Left ventricle myocardium inferior (tissue), 1 donor: ENCODE measurements at places on chromosomes 11 and 22.
A peak's percentile ranks its signal among the peaks of the same experiment; 100 is the strongest.

DNA sequence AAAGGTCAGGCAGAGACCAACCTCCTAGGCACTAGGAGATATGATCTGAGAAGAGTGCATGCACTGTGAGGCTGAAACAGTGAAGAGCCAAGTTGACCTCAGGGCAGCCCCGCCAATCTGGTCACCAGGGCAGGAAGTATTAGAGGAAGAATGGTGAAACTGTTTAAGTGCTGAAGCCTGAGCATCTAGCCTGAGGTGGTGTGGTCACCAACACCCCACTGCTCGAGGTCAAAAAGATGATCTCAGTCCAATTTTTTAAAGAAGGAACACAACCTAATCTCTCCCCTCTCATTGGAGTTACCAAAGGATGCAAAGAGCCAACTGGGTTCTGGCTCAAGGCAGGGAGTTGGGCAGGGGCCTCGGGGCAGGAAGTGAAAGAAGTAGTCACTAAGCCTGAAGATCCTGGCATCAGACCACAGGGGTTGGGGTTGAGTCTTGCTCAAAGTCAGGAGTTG is 4.0 kb downstream of the APBB1 start:
- H3K4me1 ChIP-seq = peaks cover 46% of the 10 kb centered on the region
- no peak overlapping the region for H3K27ac ChIP-seq
- H3K36me3 ChIP-seq = peaks cover 16% of the 10 kb centered on the region
- DNase-seq = no peak

DNA sequence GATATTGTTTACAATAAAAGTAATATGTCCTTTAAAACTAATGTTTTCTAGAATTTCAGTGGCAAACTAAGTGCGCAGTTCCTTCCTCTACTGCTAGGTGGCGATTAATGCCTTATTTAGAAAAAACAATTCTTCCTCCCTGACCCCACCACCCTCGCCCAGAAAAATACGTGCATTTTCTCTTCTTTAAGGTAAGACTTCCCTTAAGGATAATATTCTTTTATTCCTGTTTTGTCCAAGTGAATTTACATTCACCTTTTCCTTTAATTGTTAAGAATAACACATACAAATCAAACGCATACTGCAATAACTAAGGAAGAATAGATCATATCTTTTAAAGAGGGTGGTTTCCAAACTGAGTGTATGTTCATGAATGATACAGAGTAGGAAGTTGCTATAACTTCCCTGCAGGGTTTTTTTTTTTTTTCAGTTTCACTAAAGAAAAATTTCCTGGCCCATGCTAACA is 17.0 kb upstream of the PSMA1 start:
- no peak overlapping the region for H3K4me3 ChIP-seq
- peak overlapping the region; percentile 76 for H3K27ac ChIP-seq
- H3K4me1 ChIP-seq = peaks cover 50% of the 10 kb centered on the region
- DNase-seq = no peak
- H3K27me3 ChIP-seq = no peaks in the 10 kb centered on the region

DNA sequence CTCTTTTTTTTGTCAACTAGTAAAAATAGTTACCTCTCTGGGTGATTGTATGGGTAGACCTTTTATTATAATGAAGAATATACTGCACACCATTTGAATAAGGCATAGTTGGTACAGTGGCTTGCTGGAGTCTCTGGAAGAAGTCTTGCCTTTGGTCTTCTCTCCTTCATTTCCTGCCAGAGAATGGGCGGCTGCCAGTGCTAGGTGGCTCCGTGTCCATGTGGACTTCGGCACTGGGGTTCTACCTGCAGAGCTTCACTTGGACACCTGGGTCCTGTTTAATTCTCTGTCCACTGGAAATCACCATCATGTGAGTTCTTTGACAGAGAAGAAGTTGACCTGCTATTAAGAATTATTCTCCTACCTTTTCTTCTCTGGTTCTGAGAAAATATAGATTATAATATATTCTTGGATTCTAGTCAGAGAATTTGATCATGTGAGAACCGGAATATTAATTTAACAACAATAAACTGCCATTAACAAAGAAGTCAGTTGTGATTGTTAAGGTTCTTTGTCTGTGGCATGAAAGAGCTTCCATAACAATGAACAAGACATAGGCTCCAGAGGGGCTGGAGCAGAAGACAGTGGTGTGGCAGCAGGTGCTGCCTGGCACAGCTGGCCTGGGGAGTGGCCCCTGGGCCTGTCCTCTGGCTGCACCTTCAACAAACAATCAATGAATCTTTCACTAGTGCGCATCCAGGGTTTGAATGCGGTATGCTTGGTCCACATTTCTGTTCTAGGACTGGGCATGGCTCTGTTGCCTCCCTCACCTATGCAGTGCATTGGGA is 77.5 kb downstream of the PPFIBP2 start:
- H3K4me3 ChIP-seq = no peak overlapping the region
- peaks cover 39% of the 10 kb centered on the region for H3K4me1 ChIP-seq
- no peaks in the 10 kb centered on the region for H3K36me3 ChIP-seq
- DNase-seq = no peak

- no peaks in the 10 kb centered on the region for H3K36me3 ChIP-seq
- H3K27me3 ChIP-seq = peaks cover 20% of the 10 kb centered on the region
- DNase-seq = no peak
- H3K27ac ChIP-seq = no peak overlapping the region
- H3K4me3 ChIP-seq = no peak overlapping the region
Observed at GRCh38 chr11:8352876-8353505, 89.3 kb upstream of the LMO1 start.

DNA sequence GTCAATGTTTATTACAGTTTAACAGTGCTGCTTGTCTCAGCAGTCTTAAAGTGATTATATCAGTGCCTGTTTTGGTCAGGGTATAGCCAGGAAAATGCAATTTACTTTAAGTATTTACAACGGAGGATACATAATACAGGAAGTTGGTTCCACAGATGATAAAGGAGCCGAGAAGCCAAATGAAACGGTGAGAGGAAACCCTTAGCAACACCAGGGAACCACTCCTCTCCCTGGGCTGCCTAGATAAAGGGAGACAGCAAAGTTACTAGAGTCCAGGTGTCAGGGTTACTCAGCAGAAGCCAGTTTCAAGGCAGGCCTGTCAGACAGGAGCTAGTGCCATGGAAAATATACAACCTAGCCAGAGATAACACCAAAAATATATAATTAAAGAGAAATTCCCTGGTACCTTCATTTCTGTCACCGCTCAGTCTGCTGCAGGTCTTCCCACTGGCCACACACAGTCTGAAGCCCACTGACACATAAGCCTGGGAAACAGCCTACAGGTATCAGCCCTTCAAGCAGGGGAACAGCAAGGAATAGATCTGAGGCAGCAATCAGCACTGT is 55.5 kb downstream of the FAM76B start:
- H3K36me3 ChIP-seq = no peaks in the 10 kb centered on the region
- H3K27me3 ChIP-seq = no peaks in the 10 kb centered on the region
- H3K4me1 ChIP-seq = no peaks in the 10 kb centered on the region

DNA sequence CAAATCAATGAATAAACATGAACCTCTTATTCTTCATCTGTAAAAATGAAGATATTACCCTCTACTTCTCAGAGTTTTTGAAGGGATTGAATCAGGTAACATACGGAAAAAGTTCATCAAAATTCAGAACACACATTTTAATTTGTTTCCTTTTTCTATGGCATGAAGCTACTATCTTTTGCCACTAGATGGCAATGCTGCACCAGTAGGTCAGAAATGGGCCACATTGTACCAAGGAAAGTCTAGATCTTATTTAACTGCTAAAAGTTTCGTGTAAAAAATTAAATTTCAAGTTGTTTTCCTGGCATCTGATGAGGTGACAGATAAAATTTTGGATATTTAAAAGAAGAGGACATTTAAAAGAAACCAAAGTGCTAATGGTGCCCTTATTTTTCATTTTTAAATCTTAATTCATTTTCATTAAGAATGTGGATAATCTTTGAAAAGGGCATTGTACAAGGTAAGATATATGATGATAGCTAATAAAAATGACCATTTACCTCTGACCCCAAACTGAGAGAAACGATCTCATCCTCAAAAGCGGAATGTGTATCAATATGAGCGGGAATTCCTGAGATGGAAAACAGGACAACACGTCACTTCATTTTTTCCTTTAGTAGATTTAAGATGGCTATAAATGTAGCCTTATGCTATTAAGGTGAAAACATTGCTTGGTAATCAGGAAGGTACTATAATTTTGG is 16.1 kb downstream of the ALKBH8 start:
- no peak overlapping the region for H3K27ac ChIP-seq
- peaks cover 4% of the 10 kb centered on the region for H3K4me1 ChIP-seq
- H3K4me3 ChIP-seq = no peak overlapping the region

DNA sequence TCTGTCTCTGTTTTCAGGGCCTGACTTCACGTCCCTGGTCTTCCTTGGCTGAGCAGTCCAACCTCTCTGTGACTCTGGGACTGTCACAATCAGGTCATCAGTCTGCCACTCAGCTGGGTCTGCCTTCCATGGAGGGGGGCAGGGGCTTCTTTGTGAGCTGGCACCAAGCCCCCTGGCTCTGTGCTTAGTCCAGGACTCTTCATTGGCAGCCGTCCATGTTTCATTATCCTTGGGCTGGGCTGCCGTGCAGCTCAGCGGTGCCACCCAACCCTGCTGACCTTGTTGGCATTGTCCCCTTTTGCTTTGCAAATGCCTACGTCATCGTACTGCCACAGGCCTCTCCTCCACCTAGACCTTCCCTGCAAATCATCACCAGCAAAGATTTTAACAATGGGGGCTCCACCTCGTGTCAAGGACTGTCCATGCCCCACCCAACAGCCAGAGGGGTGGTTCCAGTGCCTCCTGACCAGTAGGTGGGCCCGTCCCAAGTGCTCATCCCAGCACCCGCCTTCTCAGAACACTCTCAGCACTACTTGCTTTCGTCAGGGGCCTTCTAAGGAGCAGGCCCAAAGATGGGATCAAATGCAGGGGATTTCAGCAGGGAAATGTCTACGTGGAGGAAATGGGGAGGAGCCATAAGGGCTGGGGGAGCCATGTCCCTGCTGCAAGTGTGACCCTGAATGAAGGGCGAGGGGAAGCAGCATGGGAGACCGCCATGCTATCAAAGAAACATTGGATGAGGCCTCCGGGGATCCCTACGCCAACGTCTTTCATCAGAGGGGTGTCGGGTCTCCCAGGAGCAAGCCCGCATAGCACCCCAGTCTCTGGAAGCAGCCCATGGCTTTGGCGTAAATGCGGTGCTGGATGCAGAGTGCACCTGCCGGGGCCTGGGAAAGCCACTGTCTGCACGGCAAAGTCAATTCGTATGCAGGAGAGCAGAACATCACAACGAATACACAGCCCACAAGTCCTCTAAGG is 18.2 kb downstream of the KRTAP5-6 start:
- peaks cover 7% of the 10 kb centered on the region for H3K4me1 ChIP-seq
- no peaks in the 10 kb centered on the region for H3K36me3 ChIP-seq
- peak; percentile 49 for DNase-seq
- peaks cover 15% of the 10 kb centered on the region for H3K27me3 ChIP-seq

- no peak overlapping the region for H3K4me3 ChIP-seq
- peaks cover 8% of the 10 kb centered on the region for H3K4me1 ChIP-seq
- H3K27me3 ChIP-seq = no peaks in the 10 kb centered on the region
- no peak for DNase-seq
Observed at GRCh38 chr11:10394229-10395101, 60.6 kb upstream of the AMPD3 start.

GRCh38 chr22:17699696-17700340 is 61.3 kb downstream of the BCL2L13 start:
- DNase-seq = no peak
- no peak overlapping the region for H3K4me3 ChIP-seq
- H3K4me1 ChIP-seq = peaks cover 6% of the 10 kb centered on the region
- H3K36me3 ChIP-seq = peaks cover 32% of the 10 kb centered on the region

DNA sequence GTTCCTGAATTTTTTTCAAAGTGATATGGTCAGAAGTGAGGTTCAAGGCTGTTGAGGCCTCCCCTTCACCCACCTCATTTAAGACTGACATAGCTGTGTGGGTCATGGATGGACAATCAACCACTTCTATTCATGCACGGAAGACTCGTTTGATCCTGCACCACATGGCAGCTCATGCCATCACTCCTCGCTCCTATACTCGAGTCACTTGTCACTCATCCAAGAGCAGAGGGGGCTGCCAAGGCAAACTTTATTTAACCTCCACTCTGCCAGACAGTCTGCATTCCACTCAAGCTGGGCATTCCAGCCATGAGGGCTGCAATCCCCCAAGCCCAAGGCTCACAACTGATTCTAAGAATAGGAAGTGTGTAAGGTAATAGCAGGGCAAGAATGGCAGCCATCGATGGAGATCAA is 34.1 kb downstream of the SNX19 start:
- H3K27ac ChIP-seq = peak overlapping the region; percentile 58
- H3K27me3 ChIP-seq = no peaks in the 10 kb centered on the region

- peak overlapping the region; percentile 50 for H3K4me3 ChIP-seq
- H3K27me3 ChIP-seq = no peaks in the 10 kb centered on the region
- peak overlapping the region; percentile 49 for H3K27ac ChIP-seq
- H3K4me1 ChIP-seq = peaks cover 21% of the 10 kb centered on the region
- DNase-seq = no peak
- no peaks in the 10 kb centered on the region for H3K36me3 ChIP-seq
Observed at GRCh38 chr11:13440100-13440855, 22.7 kb downstream of the BTBD10 start.

DNA sequence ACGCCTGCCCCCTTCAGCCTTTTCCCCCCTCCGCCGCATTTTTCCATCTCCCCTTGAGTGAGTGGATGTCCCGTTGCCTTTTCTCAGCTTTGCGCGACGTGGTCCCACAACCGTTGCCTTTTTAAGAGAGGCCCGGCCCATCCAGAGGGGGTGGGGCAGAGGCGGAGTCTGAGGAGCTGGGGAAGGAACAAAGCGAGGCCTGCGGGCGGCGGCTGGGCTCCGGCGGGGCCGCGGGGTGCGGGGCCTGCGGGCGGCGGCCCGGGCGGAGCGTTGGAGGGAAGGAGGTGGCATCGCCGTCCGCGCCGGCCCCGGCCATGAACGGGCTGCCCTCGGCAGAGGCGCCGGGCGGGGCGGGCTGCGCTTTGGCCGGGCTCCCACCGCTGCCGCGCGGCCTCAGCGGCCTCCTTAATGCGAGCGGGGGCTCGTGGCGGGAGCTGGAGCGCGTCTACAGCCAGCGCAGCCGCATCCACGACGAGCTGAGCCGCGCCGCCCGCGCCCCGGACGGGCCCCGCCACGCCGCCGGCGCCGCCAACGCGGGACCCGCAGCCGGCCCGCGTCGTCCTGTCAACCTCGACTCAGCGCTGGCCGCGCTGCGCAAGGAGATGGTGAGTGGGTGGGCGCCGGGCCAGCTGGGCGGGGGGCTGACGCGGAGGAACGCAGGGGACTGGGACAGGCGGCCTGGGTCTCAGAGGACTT is at the start of gene FAM89B:
Gene FAM89B, plus strand, starts transcription at position 183 of the 696 bp plus-strand sequence. Its CDS starts 132 bp downstream, at position 315.
- peak; percentile 95 for DNase-seq
- H3K4me1 ChIP-seq = peaks cover 91% of the 10 kb centered on the region
- H3K36me3 ChIP-seq = peaks cover 11% of the 10 kb centered on the region
- H3K27me3 ChIP-seq = no peaks in the 10 kb centered on the region
- peak within 1 kb of the TSS; percentile 86 for H3K4me3 ChIP-seq
- peak within 1 kb of the TSS; percentile 97 for H3K27ac ChIP-seq

- peak overlapping the region; percentile 91 for H3K27ac ChIP-seq
- H3K27me3 ChIP-seq = no peaks in the 10 kb centered on the region
Observed at GRCh38 chr22:42747701-42748513, 27.2 kb upstream of the A4GALT start.
